ENCODE measurements at places on chromosomes 4 and X. TPM values are rescaled to one million over a fixed set of nuclear protein-coding genes. Genes with fewer than 3 reads are reported as not detected.

DNA sequence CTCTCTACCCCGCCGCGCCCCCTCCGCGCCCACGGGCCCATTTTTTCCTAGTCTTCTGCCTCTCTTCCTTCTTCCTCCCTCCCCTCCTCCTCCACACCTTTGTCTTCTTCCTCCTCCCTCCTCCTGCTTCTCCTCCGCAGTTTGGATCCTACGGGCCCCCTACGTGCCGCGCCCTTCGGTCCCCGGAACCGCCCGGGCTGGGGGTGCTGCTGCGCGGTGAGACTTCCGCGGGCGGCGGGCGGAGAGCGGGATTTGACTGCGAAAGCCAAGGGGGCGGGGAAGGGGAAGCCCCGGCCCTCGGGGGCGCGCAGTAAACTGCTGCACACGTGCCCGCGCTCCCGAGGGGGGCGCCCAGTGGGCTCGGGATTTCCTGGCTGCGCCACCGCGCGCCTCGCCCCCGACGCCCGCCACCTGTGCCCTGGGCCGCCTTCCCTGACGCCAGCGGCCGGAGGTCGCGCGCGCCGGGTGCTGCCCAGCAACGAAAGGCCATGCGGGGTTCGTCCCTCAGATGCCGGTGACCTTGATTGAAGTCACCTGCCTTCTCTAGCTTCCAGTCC lies 3.3 kb upstream of the NKX3-2 start:
- DNase-seq = no peak

GRCh38 chr4:140609548-140610425 lies 41.0 kb upstream of the UCP1 start:
- DNase-seq = no peak

The HPRT1 gene
- total RNA-seq = 22.4 TPM

- DNase-seq = no peak
Observed at GRCh38 chr4:142416711-142417275, 429.3 kb downstream of the INPP4B start.

The TCP11X2 gene
- total RNA-seq = not detected

GRCh38 chr4:132065940-132066495 lies 1083.1 kb upstream of the PCDH10 start:
- DNase-seq = no peak

DNA sequence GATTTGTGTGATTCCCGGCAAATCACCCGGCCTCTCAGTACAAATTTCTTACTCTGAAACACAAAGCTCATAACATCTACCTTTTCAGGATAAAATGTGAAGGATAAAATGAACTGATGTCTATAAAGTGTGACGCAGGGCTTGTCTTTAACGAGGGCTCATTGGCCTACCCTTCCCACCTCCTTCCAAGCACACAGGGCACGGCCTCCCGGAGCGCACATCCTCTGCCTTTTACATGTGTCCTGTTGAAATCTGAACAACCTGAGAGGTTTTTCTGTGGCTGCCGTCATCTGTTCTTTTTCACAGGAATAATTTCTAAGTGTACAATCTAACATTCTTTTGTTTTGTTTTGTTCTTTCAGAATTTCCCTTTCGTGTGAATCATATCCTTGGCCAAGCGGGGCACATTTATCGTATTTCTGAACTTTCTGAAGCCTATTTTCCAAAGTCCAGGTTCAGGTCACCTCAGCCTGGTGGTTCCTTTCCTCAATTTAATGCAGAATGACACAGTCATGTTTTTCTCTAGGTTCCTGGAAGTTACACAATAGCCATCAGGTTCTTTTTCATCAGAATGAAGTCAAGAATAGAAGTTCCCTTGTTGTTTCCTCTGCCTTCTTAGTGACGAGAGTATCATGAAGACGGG lies 53.1 kb upstream of the SPRY1 start:
- DNase-seq = no peak

DNA sequence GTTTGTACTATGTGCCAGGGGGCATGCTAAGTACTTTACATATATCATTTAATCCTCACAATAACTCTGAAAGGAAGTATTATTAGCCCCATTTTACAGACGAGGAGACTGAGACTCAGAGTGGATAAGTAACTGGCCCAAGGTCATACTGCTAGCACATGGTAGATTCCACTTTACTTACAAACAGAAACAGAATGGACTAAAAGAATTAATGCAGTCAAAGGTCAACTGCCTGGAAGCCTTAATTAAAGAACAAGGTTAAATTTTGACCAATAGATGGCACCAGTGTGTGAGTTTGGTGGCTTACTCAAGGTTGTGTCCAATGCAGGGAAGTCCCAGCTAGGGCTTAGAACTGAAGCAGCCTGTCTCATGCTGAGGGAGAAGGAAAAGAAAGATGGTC lies 4.7 kb downstream of the RIPPLY1 start:
- DNase-seq = no peak

DNA sequence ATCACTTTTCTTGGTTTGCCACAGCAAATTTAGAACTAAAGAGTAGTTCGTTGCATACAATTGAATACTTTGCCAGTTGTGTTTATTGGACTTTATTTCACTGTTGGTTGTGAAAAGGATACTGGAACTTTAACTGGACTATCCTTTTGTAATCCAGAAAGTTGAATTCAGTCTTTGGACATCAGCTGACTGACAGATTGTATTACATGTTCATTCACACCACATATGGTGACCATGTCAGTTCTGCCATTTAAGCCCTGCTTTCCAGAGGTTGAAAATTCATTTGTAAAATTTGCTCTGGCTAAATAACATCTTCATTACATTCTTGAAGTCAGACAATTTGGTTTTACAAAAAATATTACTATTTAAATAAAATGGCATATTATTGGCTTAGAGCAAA lies 251.7 kb downstream of the CAMK2D start:
- DNase-seq = no peak

GRCh38 chrX:49278081-49278480 lies 8.5 kb downstream of the PPP1R3F start:
- no peak for DNase-seq

GRCh38 chrX:51496501-51497291 lies at the start of gene NUDT11:
Gene NUDT11 (minus strand): TSS chrX:51496592. CDS start chrX:51496444, 148 bp downstream.
- peak; percentile 92 for DNase-seq

- DNase-seq = no peak
Observed at GRCh38 chr4:124144238-124144654, 568.3 kb downstream of the ANKRD50 start.

DNA sequence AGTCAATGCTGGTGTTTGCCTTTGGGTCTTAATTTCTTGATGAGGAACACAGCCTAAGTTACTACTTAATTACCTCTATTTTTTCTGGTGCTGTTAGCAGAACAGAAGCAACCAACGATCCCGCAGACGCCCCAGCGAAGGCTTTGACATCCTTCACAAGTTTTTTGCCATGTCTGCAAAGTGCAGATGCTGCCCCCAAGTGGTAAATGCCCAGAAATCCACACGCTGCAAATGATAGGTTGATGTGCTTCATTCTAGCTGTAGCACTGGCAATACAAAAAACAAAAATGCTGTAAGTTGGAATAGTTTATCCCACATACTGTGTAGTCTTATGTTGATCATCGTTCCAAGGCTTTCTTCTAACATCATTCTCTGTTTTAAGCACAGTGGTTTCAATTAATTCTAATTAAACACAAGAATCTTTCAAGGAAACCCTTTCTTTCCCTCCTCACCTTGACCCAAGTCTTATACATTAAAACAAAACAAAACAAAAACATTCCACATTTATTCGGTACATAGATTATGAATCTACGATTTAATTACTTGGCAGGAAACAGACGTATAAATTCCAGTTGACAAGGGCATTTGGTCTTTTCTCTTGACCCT lies 1.2 kb downstream of the PNPLA4 start:
- no peak for DNase-seq

GRCh38 chrX:9310616-9311015 lies 154.2 kb upstream of the TBL1X start:
- no peak for DNase-seq

- no peak for DNase-seq
Observed at GRCh38 chr4:129334136-129334535, 238.2 kb downstream of the C4orf33 start.

DNA sequence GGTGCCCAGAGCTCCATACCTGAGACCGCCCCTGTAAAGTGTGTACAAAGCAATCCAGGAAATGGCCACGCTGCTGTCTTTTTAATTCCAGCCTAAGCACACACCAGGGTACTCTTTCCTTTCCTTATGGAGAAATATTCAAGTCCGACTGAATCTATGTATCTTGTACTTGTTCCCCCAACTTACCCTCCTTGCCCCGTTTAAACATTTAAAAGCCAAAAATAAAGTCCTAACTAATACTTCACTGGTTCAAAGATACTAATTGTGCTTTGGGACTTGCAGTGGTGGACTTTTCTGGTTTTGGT lies 731 bp upstream of the AMMECR1 start:
- DNase-seq = no peak

DNA sequence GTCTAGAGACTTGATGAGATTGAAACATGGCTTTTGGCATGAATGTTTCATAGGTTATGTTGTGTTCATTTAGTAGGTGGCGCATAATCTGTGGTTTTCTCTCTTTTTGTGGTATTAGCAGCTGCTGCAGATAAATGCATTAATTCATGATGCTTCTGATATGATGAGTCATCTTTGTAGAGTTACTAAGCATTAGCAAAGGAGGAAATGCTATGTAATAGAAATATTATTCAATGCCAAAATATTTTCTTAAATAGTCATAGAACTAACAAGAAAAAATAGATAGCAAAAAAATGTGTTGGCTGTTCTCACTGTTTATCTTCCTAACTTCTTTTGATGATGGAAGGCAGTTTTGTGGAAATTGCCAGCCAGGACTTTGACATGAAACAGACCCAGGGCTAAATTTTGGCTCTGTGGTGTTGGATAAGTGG lies 3.6 kb downstream of the ZXDB start:
- no peak for DNase-seq

The FAM133A gene
- total RNA-seq = 0.65 TPM

The CWH43 gene
- total RNA-seq = not detected

The TMEM47 gene
- 63.7 TPM for total RNA-seq

Measured in chondrocyte (in vitro differentiated cells).